AG20443 (cell line): ENCODE measurements at places on chromosomes 16 and 17.

DNA sequence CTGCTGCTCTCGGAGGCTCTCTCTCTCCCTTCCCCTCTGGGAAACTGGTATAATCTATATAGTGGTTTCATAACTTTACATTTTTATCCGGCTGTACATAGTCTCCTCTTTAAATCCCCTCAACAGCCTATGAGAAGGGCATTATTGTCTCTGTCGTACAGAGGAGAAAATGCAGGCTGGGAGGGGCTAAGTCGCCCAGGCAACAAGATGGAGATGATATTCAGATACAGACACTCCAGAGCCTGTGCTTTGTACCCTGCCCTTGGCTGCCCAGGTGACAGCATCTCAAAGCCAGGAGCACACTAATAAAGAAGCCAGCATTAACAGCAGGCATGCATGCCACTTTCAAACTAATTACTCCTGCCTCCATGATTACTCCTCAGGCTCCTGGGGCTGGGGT, 4.7 kb upstream of the EIF1 start:
- DNase-seq, result no peak

DNA sequence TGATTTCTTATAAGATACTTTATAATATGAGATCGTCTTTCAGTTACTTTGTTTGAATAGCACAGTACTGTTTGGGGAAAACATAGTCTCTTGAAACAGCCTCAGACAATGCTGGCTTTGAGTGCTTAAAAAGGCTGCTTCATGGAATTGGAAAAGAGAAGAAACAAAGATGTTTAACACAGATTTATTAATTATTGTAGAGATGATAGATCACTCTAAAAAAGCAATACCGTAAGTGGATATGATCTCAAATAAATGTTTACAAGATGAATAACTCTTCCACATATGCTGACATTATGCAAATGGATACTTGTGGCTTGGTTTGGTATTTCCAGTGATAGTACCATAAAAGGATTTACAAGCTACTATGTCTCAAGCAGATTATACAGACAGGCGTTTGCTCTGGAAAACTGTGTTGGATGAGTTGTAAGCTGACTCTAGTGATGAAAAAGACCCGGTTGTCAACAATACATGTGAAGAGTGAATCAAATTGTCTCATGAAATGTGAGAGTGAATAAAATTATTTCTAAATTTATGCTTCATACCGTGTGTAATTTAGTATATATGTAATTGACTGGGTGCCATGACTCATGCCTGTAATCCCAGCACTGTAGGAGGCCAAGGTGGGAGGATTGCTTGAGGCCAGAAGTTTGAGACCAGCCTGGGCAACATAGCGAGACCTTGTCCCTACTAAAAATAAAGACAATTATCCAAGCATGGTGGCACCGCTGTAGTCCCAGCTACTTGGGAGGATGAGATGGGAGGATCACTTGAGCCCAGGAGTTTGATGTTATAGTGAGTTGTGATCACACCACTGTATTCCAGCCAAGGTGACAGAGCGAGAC, 105.4 kb downstream of the FTO start:
- peak; percentile 48 for DNase-seq

- no peak for DNase-seq
These were observed 7.7 kb upstream of the NLRP1 start for GRCh38 chr17:5591966-5592365.

- no peak for DNase-seq
These were observed 77.4 kb downstream of the SKAP1 start for GRCh38 chr17:48352630-48353029.

DNA sequence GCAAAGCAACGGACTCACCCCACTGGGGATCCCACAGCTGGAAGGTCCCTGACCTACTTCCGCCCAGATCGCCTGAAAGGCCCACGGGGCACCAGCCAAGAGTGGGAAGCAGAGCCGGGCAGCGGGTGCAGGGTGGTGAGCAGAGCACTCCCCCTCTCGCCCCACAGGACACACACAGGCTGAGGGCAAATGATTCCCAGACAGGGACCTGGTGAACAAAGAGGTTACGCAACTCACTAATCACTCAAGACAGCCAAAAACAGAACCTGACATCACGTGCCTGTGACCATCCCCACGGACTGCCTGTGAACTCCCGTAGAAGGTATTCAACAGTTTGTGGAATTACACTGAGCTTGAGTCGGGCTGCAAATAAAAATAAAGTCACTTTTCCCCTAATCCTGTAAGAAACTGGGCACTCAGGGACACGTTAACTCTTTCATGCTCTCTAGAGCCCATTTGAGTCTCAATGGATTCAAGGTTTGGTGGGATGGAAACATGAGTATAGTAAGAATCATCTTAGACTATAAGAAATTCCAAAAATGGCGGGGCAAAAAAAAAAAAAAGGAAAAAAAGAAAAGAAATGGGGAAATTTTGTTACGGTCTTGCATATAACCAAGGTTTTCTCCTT, 396.1 kb downstream of the SOX9 start:
- no peak for DNase-seq
